ENCODE measurements at places on chromosomes 7 and 10.

DNA sequence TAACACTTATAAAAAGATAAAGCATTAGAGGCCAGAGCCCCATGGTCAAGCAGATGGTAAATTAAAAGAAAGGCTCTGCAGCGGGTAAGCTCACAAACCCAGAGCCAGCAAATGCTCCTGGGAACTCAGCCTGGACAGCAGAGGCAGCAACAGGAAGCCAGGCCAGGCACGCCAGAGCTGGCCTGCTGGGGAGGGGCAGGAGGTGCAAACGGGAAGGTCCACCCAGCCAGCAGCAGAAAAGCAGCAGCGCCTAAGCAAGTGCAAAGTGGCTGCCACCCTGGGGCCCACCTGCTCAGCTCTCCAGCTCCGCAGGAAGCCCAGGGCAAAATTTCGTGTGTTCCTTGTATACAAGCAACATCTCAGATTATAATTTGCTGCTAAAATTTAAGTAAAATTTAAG is 82.7 kb upstream of the GPR22 start:
- no peak for DNase-seq

GRCh38 chr10:3748484-3748883 is 36.5 kb downstream of the KLF6 start:
- DNase-seq = no peak

DNA sequence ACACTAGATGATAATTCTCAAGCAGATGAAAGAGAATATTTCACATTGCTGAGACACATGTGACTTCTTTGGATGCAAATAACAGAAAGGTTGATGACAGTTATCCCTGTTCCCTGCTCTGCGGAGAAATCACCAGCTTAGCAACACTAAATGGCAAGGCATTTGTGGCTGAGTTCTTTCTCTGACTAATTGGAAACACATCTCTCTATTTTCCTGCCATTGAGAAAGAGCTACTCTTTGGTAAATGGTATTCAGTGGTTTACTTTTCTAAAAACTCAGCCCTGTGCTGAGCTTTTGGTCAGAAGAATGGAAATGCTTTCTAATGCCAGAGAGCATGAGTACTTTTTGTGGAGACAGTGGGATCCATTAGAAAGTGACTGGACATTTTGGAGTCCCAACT is 771.4 kb downstream of the LRMDA start:
- no peak for DNase-seq

DNA sequence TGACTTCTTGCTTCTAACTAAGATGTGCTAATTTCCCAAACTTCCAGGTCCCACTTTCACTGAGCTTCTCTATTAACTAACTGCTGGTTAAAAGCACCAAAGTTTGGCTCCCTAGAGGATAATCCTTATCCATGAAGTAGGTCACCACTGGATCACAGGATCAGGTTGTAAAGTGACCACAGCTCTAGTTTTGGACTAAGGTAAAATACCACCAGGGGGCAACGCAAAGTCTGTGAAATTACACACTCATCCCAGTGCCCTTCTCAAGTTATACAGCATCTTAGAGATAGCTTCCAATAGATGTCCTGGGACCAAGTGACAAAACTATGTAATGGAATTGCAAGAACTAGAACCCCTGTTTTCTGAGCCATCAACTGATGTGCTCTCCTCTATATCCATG is 116.4 kb upstream of the ASAH2 start:
- DNase-seq = no peak

DNA sequence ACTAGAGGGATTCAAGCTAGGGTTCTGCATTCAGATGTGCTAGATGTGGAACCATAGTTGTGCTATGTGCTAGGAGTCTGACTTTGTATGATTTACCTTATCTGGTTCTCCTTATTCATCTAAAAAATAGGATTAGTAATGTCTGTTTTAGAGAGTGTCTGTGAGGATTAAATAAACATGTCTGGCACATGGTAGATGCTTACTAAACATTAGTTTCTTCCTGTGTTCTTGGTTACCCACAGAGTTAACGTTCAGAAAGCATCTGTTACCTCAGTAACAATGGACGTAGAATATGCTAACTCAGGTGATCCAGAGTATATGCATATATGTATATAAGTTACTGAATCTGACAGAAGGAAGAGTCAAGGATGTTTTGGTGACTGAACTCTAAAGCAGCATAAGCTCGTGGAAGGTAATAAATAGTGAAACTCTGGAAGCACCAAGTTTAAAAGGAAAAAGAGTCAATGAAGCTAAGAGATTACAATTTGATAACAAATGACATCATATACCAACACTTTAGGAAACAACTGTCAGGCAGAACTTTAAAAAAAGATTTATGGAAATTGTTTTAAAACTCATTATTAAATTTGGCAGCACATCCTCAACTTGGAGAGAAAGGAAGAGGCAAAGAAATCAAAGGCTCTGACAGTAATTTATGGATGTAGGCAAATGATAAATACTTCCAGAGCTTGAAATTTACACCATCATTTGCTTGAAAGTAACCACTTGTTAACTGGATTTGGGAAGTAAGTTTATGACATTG is 127.0 kb downstream of the CCNY start:
- DNase-seq = no peak

DNA sequence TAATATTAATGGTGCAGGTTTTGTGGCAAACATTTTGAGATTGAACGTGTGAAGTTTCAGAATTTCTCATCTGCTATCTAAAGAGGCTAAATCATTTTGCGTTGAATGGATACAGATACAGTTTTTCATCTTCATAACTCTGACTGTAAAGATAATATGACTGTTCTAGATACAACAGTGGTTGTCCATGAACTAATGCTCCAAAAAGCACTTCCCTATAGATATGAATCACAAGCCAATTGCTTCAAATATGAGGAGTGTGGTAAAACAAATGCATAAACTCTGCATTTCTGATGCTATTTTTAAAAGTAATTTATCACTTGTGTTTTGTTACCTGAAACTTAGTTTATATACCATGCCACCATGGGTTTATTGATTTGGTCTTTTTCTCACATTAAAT is 750.1 kb downstream of the MAGI2 start:
- DNase-seq = no peak

DNA sequence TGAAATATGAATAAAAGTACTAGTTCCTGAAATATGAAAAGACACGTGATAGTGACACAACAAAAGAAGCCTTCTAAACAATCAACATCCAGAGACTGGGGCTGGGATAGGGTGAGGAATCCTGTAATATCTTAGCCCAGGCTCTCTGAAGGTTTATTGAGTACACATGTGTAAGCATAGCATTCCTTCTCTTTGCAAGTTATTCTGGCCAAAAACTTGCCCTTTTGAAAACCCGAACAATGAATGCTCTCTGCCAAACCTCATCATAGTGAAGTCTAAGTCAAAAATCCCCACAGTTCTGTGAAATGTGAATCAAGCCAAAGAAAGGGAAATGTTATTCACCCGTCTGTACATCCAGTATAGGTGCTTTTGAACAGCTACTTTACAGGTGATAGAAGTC is 11.6 kb downstream of the SEMA3D start:
- DNase-seq = no peak

DNA sequence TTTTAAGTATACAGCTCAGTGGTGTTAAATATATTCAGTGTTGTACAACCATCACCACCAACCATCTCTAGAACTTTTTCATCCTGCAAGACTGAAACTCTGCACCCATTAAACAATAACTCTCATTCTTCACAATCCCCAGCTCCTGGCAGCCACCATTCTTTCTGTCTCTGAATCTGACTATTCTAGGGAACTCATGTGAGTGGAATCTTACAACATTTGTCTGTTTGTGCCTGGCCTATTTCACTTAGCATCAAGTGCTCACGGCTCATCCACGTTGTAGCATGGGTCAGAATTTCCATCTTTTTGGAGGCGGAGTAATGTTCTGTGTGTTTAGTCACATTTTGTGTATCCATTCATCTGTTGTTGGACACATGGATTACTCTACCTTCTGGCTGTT is 40.8 kb upstream of the PFKFB3 start:
- DNase-seq = no peak

- no peak for DNase-seq
Observed at GRCh38 chr10:80055760-80056159, 22.7 kb upstream of the TMEM254 start.

DNA sequence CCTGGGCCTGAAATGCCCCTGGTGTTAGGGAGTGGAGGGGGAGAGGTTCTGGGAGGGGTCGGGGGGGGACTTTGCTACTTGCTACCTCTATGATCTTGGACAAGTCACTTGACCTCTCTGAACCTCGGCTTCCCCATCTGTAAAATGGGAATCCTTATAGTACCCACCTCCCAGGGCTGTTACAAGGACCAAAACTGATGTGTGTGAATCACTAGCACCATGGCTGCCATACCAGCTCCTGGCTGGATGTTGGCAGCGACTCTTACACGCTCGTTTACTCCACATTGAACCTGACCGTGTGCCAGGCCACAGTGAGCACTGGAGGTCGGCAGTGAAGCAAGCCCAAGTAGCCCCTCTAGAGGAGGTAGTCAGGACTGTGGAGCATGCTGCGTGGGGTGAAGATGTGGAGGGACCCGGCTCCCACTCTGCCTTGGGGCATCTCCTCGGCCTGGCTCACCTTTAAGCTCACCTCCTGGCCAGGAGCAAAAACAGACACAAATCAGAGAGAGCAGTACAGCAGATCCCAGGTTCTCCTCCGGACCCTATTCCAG is 28.9 kb downstream of the PPIF start:
- DNase-seq = peak; percentile 5

GRCh38 chr10:688312-689120 is 952 bp downstream of the DIP2C start:
- no peak for DNase-seq

DNA sequence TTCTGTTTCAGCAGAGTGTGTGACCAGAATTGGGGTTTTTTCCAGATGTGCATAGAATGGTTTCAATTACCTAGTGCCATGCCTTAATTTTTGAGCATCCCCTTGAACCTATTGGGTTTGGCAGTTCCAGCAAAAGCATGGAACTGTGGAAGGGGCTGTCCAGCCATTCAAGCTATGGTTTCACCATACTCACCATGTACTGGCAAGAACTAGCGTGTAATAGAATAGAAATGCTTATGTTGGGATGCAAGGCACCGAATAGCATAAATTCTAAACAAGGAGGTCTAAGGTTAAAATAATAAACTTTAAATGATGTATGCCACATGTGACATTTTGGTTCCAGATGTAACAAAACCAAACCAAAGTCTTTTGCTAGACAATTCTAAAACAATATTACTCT is 91.4 kb downstream of the MTERF1 start:
- DNase-seq = no peak

- DNase-seq = no peak
Observed at GRCh38 chr7:117717357-117717756, 155.9 kb downstream of the CTTNBP2 start.

GRCh38 chr10:481628-482027 is 207.8 kb downstream of the DIP2C start:
- DNase-seq = no peak

DNA sequence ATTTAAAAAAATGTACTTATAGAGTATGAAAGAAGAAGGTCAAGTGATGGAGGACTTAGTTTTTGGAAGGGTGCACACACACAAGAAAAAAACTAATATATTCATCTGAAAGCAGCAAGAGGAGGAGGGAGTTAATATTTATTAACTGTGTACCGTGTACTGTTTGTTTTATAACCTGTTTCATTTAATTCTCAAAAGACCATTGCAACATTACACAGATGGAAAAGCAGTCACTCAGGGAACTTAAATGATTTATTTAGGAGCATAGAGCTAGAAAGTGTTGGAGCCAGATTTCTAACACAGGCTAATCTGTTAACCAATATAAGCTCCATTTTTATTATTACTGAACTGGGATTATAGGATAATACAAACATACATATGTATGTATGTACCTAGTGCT is 36.7 kb downstream of the GLCCI1 start:
- no peak for DNase-seq

- no peak for DNase-seq
Observed at GRCh38 chr7:125355899-125356298, 426.3 kb upstream of the POT1 start.

DNA sequence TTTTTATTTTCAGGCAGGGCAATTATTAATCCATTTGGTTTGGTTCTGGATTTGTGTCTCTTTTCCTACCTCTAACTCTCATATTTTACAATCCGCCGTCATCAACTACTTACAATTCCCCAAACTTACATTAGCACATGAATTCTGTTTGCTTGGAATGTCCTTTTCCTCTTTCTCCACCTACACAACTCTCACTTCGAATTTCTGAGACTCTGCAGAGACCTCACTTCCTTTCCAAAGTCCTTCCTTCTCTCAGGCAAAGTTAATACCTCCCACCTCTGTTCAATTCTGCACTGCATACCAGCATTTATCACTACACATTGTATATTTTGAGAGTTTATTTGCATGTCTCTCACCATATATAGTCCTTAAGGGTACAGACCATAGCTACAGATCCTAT is 122.7 kb upstream of the LRRTM3 start:
- no peak for DNase-seq

GRCh38 chr10:89651916-89652573 is 7.0 kb upstream of the PANK1 start:
- DNase-seq = no peak

DNA sequence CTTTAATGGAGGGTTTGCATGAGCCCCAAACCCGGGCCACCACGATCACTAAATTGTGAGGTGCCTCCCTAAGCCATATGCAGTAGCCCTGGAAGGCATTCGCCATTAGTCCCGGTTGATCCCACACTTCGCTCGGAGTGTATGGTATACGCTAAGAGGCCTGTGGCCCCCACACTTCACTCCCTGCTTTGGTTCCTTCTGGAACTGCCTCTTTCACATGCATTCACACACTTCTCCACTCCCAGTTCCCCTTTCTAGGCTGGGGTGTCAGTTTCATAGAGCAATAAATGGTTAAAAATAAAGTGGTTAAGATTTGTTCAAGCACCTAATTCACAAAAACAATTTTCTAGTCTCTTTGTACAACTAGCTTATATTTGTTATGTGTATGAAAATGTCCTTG is 212.1 kb upstream of the KCND2 start:
- DNase-seq = no peak

- DNase-seq = no peak
Observed at GRCh38 chr10:76883596-76883995, 754.0 kb downstream of the KCNMA1 start.

DNA sequence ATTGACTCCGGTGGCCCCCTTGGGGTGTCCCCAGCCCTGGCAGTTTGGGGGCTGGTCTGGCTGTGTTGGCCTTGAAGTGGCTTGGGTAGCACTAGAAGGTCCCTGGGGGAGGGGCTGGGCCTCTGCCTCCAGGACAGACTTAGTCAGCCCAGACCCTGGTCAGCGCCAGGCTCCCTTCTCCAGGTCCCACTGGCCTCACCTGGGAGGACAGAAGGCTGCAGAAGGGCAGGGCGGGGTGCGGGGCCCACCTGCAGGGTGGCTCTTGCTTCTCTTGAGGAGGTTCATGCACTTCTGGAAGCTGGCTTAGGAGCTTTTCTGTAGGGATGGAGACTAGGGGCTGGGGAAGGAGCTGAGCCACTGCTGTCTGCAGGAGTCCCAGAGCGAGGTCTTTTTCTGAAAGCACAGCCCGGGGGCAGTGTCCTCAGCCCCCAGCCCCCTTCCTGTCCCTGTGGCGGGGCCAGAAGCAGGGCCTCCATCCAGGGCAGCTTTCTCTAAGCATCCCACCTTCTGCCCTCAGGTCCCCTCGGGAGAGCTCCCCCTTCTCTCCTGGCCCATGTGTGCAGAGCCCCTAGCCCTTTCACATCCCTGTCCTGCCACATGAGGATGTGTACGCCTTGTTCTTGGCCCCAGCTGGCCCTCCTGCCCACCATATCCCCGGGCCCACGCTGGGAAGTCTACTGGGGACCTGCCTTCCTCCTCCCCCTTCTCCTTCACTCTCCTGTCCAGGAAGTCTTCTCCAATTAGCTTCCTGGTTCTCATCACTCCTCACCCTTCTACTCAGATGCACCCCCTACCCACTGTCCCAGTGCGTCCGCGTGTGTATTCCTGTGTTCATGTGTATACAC is 11.0 kb downstream of the TBATA start:
- DNase-seq = no peak

Measured in activated CD4-positive, alpha-beta T cell treated with anti-CD3 and anti-CD28 coated beads for 1 hour (primary cell).